ENCODE measurements at places on chromosomes 6 and 20.
A peak's percentile ranks its signal among the peaks of the same experiment; 100 is the strongest.

- peaks cover 32% of the 10 kb centered on the region for H3K4me1 ChIP-seq
- DNase-seq: no peak
- H3K27ac ChIP-seq: peak overlapping the region; percentile 100
- peak overlapping the region; percentile 71 for H3K4me3 ChIP-seq
- peaks cover 24% of the 10 kb centered on the region for H3K36me3 ChIP-seq
These were observed 2.8 kb downstream of the PPP1R10 start for GRCh38 chr6:30614044-30614842.

GRCh38 chr6:103715269-103715668 is 1144.5 kb downstream of the HACE1 start:
- H3K27me3 ChIP-seq: no peaks in the 10 kb centered on the region
- H3K36me3 ChIP-seq: no peaks in the 10 kb centered on the region
- DNase-seq: no peak
- H3K4me3 ChIP-seq: no peak overlapping the region

- no peaks in the 10 kb centered on the region for H3K4me1 ChIP-seq
- peaks cover 16% of the 10 kb centered on the region for H3K27me3 ChIP-seq
- no peaks in the 10 kb centered on the region for H3K36me3 ChIP-seq
- no peak overlapping the region for H3K4me3 ChIP-seq
These were observed 22.8 kb upstream of the CCN6 start for GRCh38 chr6:112030961-112031660.

DNA sequence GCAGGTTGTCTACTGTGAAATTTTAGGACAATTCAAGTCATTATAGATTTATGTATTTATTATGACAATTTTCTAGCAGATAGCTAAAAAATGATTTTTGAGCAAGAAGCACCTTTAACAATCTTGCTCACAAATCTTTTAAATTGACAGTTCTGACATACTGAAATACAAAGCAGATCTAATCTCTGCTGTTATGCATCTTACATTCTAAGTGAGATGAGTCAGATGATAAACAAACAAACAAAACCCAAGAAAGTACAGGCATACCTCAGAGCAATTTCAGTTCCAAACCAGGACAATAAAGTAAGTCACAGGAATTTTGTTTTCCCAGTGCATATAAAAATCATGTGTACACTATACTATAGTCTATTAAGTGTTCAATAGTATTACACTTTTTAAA is 430.7 kb upstream of the PTCHD4 start:
- H3K36me3 ChIP-seq: no peaks in the 10 kb centered on the region
- H3K27me3 ChIP-seq: no peaks in the 10 kb centered on the region
- no peak overlapping the region for H3K27ac ChIP-seq
- DNase-seq: no peak

DNA sequence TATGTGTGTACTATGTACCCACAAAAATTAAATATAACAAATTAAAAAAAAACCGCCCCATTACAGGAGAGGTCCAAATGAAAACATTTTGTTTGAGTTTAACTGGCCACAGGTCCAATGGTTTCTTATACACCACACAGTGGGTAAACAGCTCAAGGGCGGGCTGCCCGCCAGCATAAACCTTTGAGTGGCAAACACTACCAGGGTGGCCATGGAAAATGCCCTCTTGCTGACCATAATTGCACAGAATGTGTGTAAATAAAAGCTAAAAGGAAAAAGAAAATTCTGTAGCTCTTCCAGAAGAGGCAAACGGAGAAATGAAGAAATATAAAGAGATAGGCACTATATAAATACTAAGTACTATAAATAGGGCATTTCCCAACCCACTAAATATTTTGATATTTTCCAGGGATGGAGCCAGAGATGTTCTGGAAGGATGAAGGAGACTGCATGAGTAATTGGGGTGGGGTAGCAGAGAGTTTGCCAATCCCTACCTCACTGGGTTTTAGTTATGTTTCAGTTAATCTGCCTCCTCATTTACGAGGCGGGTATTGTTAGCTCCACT is 1.1 kb upstream of the CDC5L start:
- H3K4me1 ChIP-seq: peaks cover 21% of the 10 kb centered on the region
- no peak for DNase-seq
- H3K4me3 ChIP-seq: peak overlapping the region; percentile 91
- no peaks in the 10 kb centered on the region for H3K27me3 ChIP-seq

DNA sequence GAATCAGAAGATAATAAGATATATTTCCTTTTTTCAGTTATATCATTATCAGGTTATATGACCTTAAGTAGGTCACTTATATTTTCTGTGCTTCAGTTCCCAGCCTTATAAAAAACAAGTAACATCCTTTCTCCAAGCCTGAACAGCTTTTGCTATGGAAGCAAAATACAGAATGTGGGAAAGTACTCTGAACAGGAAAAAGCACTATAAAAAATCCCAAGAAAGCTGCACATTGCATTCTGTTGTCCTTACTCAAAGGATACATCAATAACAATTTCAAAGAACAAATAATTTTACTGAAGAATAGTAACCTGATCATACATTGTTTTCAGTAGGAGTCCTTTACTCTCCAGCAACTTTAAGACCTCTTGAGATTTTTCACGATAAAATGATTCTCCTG is 56.4 kb downstream of the SLC35A1 start:
- no peak overlapping the region for H3K4me3 ChIP-seq
- H3K36me3 ChIP-seq: peaks cover 2% of the 10 kb centered on the region
- H3K27me3 ChIP-seq: no peaks in the 10 kb centered on the region

- H3K4me3 ChIP-seq: no peak overlapping the region
- DNase-seq: no peak
- 0 out of 2 replicates have a peak, but pooled peaks cover 2% of the 10 kb centered on the region for H3K27me3 ChIP-seq
- no peaks in the 10 kb centered on the region for H3K36me3 ChIP-seq
These were observed 204.8 kb downstream of the TPBG start for GRCh38 chr6:82568290-82568993.

- no peak overlapping the region for H3K4me3 ChIP-seq
- no peaks in the 10 kb centered on the region for H3K4me1 ChIP-seq
- DNase-seq: no peak
- H3K27ac ChIP-seq: no peak overlapping the region
- no peaks in the 10 kb centered on the region for H3K27me3 ChIP-seq
These were observed 227.0 kb downstream of the BMP2 start for GRCh38 chr20:6994452-6994851.

GRCh38 chr6:117008618-117009017 is 131.6 kb downstream of the RFX6 start:
- no peaks in the 10 kb centered on the region for H3K27me3 ChIP-seq
- no peaks in the 10 kb centered on the region for H3K4me1 ChIP-seq
- H3K27ac ChIP-seq: no peak overlapping the region
- no peaks in the 10 kb centered on the region for H3K36me3 ChIP-seq

DNA sequence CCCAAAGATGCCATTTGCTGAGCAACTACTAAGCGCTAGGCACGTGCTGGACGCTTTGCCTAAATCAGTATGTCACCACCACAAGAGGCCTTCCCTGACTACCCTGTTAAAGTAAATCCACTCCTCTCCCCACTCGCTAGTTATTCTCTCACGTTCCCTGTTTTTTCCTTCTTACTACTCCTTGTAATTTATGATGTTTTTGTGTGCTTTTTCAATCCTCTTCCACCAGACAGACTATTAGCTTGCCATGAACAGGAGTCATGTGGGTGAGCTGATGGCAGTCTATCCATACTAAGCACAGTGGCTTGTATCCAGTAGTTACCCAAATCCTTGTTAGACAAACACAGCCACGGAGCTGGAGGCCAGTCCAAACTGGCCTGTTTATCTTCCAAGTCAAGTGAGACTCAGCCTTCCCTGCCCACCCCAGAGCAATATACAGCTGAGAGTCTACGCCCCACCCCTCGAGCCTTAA is 41.2 kb downstream of the C6orf132 start:
- DNase-seq: no peak
- H3K27me3 ChIP-seq: no peaks in the 10 kb centered on the region
- no peak overlapping the region for H3K27ac ChIP-seq
- no peaks in the 10 kb centered on the region for H3K36me3 ChIP-seq
- no peak overlapping the region for H3K4me3 ChIP-seq
- H3K4me1 ChIP-seq: peaks cover 12% of the 10 kb centered on the region

- no peaks in the 10 kb centered on the region for H3K27me3 ChIP-seq
- no peak overlapping the region for H3K27ac ChIP-seq
- H3K36me3 ChIP-seq: no peaks in the 10 kb centered on the region
- H3K4me1 ChIP-seq: no peaks in the 10 kb centered on the region
- no peak for DNase-seq
- no peak overlapping the region for H3K4me3 ChIP-seq
These were observed 169.5 kb upstream of the LAMA2 start for GRCh38 chr6:128713461-128713860.

- no peaks in the 10 kb centered on the region for H3K4me1 ChIP-seq
- H3K27ac ChIP-seq: no peak overlapping the region
- DNase-seq: no peak
- no peaks in the 10 kb centered on the region for H3K27me3 ChIP-seq
- H3K36me3 ChIP-seq: no peaks in the 10 kb centered on the region
These were observed 50.3 kb upstream of the LY86 start for GRCh38 chr6:6538261-6538660.

Measured in Panc1 (cell line).